ENCODE measurements at places on chromosomes 4 and X.
A peak's percentile ranks its signal among the peaks of the same experiment; 100 is the strongest.

GRCh38 chr4:30865691-30866090, 145.5 kb downstream of the PCDH7 start:
- DNase-seq = no peak

DNA sequence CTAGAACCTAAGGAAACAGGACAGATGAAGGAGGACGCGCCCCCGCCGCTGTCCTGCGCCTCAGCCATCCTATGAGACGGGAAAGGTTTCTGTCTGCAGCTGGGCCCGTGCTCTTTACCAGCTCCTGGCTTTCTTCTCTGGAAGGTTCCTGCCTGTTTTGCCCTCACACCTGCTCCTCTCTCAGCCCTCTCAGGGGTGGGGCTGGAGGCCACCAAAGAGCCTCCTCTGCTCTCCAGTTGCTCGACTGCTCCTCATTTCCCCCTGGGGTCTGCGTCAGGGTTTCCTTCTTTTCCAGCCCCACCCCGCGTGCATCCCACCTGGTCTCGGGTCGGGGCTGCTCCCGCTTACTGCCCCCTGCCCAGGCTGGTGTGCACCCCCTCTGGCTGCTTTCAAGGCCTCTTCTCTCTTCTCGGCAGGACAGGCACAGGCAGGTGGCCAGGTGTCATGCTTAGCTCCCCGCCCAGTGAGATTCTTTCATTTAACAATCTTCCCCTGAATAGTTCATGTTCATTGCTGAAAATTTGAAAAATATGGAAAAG, 4.6 kb downstream of the HTT-AS start:
- DNase-seq = no peak

DNA sequence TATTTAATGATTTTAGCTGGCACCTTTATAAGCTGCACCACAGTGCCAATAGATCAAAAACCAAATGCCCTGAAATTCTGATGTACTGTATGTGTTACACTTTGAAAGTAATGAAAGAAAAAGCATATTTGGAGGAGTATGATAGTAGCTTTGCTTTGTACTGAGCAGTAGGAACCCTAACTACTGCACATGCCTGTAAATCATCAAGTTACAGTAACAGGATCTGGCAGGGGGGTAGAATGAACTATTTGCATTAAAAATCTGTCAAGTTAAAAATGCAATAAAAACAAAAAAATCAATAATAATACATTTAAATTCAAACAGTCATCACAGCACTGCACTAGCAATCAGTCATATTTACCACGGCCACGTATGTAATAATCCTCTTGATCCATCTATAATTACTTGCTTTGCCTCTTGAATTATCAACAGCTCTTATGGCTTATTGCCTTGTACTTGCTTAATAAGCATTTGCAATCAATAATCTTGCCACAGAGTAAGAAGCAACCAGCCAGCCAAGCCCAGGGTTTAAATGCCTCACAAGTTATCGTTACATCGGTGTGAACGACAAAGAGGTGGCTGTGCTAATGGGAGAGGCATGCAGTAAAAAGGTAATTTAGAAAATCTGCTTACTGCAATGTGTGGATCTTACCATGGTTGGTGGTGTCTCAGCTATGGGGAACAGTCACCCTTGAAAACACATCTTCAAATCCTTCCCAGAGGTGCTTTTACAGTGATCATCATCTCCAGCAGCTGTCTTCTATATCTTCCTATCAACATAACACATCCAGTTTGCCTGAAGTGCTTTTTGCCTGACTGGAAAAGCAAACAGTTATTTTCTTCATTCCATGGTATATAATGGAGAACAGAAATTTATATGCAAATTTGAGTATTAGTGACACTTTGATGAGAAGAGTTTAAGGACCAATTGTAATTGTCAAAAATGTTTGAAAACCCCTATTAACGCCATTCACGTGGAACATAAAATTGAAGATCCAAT, 1812.1 kb upstream of the ADGRL3 start:
- peak; percentile 32 for DNase-seq

GRCh38 chrX:42422961-42423360, 355.0 kb downstream of the PPP1R2C start:
- no peak for DNase-seq

GRCh38 chrX:40156470-40157227, 58.9 kb upstream of the BCOR start:
- no peak for DNase-seq

- no peak for DNase-seq
These were observed 761.8 kb downstream of the FAM133A start for GRCh38 chrX:94435799-94436198.

GRCh38 chrX:8755116-8755515, 23.2 kb upstream of the ANOS1 start:
- no peak for DNase-seq

DNA sequence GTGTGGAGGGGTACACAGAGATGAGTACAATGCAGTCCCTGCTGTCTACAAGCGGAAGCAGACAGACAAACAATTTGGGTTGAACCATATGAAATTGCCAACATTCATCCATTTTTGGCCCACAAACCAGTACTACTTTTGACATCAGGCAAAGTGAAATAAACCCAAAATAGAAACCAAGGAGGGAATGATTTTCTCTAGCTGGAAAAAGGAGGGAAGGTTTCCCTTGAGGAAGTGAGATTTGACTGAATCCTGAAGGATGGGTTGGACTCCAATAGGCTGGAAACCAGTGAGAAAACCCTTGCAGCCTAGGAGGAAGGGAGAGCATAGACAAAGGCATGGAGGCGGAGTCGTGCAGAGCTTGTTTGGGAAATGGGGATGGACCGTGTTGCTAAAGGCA, 63.5 kb upstream of the PJA1 start:
- DNase-seq = no peak

DNA sequence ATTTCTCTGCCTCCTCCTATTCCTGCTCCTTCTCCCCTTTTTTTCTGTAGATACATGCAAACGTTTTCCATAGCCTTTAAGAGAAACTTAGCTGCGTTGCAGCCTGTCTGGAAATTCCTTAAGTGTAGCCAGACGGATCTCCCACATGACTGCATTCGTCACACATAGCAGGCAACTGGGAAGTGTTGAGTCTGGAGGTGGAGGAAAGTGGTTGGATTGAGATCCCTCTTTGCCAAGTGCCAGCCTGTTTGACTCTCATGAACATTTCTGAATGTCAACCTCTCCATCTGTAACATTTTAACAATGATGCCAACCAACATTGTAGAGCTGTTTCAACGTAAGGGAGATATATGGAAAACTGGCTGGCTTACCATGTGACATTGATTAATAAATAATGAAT, 45.1 kb upstream of the FAM9A start:
- DNase-seq = no peak

DNA sequence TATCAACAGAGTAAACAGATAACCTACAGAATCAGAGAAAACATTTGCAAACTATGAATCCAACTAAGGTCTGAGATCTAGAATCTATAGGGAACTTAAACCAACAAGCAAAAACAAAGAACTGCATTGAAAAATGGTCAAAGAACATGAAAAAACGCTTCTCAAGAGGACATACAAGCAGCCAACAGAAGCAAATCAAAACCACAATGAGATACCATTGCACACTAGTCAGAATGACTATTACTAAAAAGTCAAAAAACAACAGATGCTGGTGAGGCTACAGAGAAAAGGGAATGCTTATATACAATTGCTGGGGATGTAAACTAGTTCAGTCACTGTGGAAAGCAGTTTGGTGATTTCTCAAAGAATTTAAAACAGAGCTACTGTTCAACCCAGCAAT, 255.7 kb downstream of the TMEM47 start:
- DNase-seq = no peak

DNA sequence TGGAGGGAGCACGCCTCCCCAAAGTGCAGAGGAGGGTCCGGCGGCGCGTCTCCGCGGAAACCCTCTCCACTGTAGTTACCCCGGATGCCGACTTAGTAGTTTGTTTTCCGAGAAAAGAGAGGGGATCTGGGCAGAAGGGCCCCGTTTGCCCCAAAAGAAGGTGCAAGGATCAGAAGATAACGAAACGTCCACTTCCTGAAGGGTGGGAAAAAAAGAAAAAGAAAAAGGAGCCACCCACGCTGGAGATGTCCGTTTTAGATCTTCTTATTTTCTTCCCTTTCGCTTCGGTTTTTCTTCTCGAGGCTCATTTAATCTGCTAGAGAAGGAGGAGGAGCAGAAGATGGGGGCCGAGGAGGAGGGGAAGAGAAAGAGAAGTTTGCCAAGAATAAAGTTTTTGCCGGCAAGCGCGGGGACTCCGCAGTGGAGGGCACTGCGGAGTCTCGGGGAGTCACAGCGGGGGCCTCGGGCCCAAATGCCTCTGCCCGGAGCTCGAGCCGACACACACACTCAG, 517 bp downstream of the LEF1 start:
- no peak for DNase-seq

GRCh38 chr4:101886826-101887225, 96.3 kb downstream of the BANK1 start:
- DNase-seq = no peak

GRCh38 chrX:133297284-133297683, 79.1 kb upstream of the TFDP3 start:
- no peak for DNase-seq

DNA sequence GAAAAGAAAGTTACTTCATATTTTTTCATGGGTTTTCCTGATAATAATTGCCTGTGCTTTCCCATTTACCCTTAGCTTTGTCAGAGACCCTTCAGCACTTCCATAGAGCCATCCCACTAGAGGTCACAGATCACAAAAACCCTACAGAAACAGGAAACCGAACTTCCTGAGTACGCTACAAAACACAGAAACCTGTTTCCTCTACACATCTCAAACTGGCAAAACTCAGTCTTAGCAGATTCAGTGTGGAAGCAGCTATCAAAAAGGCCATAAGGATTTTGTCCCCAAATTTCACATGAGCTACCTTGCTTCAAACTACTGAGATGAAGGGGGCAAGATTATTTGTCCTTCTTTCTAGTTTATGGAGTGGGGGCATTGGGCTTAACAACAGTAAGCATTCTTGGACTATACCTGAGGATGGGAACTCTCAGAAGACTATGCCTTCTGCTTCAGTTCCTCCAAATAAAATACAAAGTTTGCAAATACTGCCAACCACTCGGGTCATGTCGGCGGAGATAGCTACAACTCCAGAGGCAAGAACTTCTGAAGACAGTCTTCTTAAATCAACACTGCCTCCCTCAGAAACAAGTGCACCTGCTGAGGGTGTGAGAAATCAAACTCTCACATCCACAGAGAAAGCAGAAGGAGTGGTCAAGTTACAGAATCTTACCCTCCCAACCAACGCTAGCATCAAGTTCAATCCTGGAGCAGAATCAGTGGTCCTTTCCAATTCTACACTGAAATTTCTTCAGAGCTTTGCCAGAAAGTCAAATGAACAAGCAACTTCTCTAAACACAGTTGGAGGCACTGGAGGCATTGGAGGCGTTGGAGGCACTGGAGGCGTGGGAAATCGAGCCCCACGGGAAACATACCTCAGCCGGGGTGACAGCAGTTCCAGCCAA, at the start of gene MMRN1:
TSS of gene MMRN1 (plus strand) at position 206 of the 902 bp plus-strand sequence. CDS start at position 324, 118 bp downstream.
- DNase-seq = no peak

- DNase-seq = no peak
These were observed 3.9 kb downstream of the FBXO8 start for GRCh38 chr4:174279433-174280155.

- no peak for DNase-seq
These were observed 3.7 kb upstream of the NR3C2 start for GRCh38 chr4:148445860-148446330.

GRCh38 chr4:6184169-6184568, 16.2 kb downstream of the JAKMIP1 start:
- DNase-seq = no peak

DNA sequence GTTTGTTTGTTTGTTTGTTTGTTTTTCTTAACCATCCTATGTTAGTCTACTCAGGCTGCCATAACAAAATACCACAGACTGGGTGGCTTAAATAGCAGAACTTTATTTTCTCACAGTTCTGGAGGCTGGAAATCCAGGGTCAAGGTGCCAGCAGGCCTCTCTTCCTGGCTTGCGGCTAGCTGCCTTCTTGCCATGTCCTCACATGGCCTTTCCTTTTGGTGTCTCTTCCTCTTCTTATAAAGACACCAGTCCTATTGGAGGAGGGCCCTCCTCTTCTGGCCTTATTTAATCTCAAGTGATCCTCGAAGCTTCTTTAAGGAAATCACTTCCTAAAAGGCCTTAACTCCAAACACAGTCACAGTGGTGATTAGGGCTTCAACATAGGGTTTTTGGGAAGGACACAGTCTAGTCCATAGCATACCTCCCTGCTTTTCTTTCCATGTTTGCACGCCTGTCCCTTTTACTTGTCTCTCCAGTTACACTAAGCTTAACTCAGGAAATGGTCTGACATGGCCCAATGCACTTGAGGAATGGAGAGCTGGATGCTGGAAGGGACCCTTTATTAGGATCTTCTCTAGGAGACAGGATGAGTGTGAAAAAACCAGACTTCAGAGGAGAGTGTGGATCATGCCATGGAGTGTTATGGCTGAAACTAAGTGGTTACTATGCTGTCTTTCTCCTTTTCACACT, 36.0 kb upstream of the MGST2 start:
- DNase-seq = no peak

GRCh38 chr4:124322234-124323065, 390.1 kb downstream of the ANKRD50 start:
- peak; percentile 37 for DNase-seq

DNA sequence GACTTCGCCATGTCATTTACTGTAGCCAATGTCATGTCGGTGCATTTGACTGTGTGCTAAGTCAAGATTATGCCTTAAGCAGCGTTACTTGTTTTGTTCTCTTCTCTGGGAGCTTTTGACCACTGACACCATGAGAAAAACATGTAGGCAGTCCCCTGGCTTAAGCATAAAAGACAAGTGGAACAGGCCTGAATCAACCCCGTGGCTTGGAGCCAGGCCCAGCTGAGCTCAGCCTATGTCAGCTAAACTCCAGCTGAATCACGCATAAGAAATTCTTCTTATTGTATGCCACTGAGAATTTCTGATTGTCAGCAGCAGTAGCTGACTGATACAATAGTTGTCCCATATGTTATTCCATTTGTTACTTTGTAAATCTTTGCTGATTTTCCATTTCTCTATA, 261.9 kb downstream of the CBLL2 start:
- no peak for DNase-seq

DNA sequence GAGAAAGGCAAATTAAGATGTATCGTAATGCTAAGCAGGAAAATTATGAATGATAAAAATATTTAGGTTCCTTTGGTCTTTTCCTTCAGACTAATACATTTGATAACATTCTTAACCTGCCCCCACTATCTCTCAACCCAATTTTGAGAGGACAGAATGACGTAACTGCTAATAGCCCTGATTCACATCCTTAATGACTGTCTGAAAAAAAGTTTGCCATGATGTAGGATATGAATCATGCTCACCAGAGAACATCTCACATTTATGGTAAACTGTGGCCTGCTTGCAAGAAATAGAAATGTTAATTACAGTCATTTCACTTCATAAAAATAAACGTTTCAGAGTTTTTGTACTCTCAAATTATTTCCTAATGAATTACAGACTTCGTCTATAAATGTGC, 128.0 kb upstream of the VEGFC start:
- DNase-seq = no peak

DNA sequence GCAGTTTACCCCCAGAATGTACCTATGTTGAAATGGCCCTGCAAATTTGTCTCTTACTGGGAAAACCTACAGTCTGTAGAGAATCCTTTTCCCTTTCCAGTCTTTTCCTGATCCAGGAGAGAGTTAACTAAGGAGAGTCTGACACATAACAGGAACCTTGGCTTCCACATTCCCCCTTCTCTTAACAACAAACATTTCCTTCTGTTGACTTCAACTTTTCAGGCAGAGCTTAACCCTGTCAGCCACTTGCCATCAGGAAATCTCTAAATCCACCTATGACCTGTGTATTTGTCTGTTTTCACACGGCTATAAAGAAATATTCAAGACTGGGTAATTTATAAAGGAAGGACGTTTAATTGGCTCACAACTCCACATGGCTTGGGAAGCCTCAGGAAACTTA, 45.6 kb upstream of the GPR78 start:
- DNase-seq = no peak

GRCh38 chrX:131975851-131976250, 47.3 kb upstream of the STK26 start:
- no peak for DNase-seq
